ENCODE measurements at places on chromosomes 2 and 18. TPM values are rescaled to one million over a fixed set of nuclear protein-coding genes. Genes with fewer than 3 reads are reported as not detected.

DNA sequence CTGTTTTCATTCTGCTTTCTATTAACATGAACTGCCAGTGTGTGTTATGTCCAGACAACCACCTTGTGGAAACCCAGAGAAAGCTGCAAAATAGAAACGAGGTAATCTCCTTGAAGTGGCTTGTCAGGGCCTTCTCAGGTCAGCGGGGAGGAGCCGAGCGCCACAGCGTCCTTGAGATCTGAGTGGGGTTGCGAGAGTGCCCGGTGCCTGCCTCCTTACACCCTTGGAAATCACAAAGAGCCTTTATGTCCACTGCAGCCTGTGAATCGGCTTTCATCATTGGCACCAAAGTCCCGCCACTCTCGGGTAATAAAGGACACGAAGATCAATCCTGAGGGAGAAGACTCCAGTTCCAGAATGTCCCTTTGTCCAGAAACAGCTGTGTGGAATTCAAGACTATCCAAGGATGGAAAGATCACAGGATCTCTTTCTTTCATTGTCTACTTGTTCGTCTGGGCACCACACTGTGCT is 135.2 kb downstream of the HRH4 start:
- DNase-seq: no peak

Gene PLGLB1
- 2.7 TPM for total RNA-seq

Gene STAT4
- total RNA-seq: 0.70 TPM

- no peak for DNase-seq
These were observed 44.6 kb downstream of the KDM3A start for GRCh38 chr2:86485802-86486201.

- DNase-seq: no peak
These were observed 26.2 kb upstream of the SNORC start for GRCh38 chr2:232843834-232844233.

DNA sequence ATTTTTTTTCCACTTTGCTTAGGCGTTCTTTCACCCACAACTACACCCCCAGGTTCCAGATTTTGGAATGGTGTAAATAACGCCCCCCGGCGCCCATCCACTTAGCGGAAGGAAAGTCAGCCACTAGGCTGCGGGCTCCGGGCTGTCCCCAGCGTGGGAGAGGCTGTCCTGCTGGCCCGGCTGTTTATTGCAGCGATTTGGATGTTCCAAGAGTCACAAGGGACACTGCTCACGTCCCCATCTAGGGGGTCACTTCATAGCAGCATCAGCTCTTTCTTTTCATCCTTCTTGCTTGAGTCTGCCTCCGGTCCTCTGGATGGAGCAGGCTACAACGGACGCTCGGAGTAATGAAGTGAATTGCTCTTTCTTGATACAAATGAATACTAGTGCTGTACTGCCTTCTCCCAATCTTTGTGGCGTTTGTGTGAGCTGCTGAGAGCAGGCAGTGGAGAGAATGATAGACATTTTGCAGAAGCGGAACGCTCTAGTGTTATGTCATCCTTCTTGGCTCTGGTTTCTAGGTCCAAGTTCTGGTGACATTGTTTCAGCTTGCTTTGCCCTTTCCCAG is 50.7 kb upstream of the PAIP2B start:
- DNase-seq: peak; percentile 76

Gene SFTPB
- total RNA-seq: 0.46 TPM

GRCh38 chr2:120823551-120823950 is 87.9 kb downstream of the GLI2 start:
- DNase-seq: peak; percentile 13

Gene SH3RF3
- total RNA-seq: 6.6 TPM

GRCh38 chr2:12805033-12805432 is 88.3 kb downstream of the TRIB2 start:
- DNase-seq: no peak

DNA sequence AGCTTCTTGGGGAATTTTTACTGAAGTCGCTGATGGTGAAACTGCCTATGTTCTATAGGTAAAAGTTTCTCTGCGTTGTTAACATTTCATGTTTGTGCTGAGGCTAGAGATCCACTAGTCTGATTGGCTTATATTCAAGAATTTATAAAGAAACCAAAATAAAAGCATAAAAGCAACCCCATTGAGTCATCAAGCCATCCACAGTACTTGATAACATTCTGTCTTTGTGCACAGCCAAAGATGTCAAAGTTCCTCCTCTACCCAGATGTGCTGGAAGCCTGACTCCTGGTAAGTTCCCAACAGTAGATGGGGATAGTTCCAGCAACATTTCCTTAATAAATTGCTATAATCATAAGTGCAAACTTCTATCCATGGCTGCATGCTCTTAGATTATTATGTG is 107.8 kb downstream of the TANC1 start:
- DNase-seq: no peak

DNA sequence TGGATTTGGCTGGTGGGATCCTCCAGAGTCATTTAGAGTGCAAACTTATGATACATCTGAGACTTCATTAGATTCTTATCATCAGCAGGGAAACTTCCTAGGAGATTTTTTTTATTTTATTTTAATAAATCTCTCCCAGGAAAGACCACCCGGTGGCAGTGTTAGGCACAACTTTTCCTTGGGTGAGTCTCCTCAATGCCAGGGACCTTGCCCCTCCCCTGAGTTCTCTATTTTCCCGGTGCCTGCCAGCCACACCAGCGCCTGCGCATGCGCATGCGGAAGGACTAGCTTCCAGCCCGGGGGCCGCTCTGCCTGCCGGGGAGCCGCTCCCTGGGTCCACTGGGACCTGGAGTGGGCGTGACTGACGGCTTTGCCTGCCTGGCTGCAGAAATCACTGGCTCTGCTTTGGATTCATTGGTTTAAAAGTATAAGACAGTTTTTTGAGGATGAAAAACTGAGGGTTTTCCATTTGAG is 86.6 kb downstream of the TMEM182 start:
- DNase-seq: peak; percentile 93

DNA sequence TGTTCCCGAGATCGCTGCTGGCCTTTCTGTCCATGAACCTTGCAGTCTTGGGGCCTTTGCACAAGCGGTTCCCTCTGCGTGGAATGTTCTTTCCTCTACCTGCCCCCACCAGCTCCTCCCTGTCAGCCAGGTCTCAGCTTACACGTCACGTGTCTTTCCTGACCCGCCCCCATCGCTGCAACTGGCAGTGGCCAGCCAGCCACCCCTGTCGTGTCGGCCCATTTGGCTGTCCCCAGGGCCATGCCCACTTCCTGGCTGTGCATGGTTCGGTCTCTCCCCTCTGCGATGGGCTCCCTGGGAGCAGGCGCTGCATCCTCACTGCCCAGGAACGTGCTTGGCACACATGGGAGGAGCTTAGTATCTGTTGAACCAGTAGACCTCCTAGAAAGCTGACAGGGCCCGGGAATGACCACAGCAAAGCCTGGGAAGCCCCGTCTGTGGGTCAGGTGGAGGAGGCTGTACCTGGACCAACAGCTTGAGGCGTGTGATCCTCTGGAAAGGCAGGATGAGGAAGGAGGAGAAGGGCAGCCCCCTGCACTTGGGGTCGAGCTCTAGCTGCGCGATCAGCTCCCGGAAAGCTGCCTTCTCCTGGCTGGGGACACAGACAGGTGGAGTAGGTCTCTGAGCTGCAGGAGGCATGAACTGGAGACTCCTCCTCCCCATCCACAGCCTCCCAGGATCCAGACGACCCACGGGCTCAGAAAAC is 21.0 kb downstream of the SNORC start:
- DNase-seq: peak; percentile 38

- DNase-seq: no peak
These were observed 17.0 kb upstream of the NCOA1 start for GRCh38 chr2:24474053-24474452.

GRCh38 chr2:85925216-85925671 is 36.5 kb upstream of the ST3GAL5 start:
- DNase-seq: no peak

GRCh38 chr2:6977786-6978185 is 60.6 kb downstream of the RNF144A start:
- no peak for DNase-seq

GRCh38 chr2:240323601-240324291 is 111.7 kb upstream of the GPC1 start:
- no peak for DNase-seq
